ENCODE measurements at places on chromosomes 6 and 20. TPM values are rescaled to one million over a fixed set of nuclear protein-coding genes. Genes with fewer than 3 reads are reported as not detected.
A peak's percentile ranks its signal among the peaks of the same experiment; 100 is the strongest.

DNA sequence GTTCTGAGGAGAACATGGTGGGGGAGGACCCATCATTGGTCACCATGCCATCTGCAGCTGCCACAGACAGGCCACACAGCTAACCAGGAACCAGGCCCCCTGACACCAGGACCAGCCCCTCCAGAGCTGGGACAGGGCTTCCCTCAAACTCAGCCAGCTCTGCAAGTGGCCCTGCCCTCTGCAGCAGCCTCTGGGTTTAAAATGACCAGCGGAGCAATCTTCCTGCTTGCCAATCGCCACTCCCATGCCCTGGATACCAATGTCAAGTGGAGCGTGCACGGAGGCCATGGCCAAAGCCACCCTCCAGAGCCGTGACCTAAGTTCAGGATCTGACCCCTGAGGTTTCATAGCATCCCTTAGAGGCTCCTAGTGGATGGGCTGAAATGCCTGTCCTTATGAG, 199.4 kb downstream of the SYNDIG1 start:
- H3K27ac ChIP-seq = no peak overlapping the region
- no peaks in the 10 kb centered on the region for H3K36me3 ChIP-seq
- no peaks in the 10 kb centered on the region for H3K27me3 ChIP-seq
- H3K4me1 ChIP-seq = no peaks in the 10 kb centered on the region
- DNase-seq = no peak
- no peak overlapping the region for H3K4me3 ChIP-seq

DNA sequence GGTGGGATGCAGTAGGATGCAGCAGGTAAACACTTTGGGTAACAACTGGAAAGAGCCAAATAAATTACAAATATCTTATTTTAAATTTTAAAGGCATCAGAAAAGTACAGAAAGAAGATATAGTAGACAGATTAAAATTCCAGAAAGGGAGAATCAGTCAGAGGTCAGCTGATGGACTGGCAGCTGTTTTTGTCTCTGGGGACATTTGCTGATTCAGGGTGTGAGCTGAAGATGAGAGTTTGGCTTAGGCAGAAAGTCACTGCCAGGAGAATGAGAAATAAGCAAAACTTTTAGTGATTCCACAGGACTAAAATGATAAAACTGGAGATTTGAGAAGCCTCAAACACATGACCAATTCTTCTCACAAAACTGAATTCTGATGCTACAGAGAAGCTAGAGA, 39.5 kb downstream of the AHI1 start:
- H3K4me1 ChIP-seq = no peaks in the 10 kb centered on the region
- no peak overlapping the region for H3K27ac ChIP-seq
- H3K4me3 ChIP-seq = no peak overlapping the region
- H3K27me3 ChIP-seq = no peaks in the 10 kb centered on the region

GRCh38 chr6:118808793-118809638, 84.9 kb upstream of the ASF1A start:
- H3K4me1 ChIP-seq = peaks cover 48% of the 10 kb centered on the region
- H3K4me3 ChIP-seq = no peak overlapping the region
- peak; percentile 35 for DNase-seq
- H3K27ac ChIP-seq = peak overlapping the region; percentile 81
- H3K27me3 ChIP-seq = no peaks in the 10 kb centered on the region

DNA sequence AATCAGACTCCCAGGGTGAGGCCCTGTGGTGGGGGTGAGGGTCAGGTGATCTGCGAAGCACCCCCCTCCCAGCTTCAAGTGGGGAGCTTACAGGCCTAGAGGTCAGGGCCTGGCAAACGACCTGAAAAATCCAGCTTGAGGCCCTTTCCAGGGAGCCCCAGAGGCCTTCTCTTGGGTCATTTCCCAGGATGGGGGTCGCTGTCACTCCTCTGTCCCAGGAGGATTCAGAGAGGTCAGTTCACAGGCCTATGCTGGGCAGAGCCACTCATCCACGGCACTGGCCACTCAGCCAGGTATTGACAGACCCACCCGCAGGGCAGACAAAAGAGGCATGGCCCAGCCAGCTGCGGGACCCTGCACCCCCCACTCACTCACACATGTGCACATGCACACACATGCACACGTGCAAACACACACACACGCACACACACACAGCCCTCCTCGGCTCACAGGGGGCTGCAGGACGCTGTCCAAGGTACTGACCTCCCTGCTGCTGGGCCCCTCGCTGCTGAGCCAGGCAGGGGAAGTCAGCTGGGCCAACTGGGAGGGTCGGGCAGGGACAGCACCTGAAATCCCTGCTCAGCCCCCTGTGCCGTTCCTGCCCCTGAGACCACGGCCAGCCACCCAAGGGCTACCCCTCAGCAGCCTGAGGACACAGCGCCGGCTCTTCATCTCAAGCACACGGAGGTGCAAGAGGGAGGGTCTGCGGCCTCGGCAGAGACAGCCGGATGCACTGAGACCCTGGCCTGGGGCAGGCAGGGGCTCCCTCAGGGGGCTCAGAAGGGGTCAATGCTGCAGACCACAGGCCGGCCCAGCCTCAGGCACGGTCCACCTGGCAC, 113.8 kb downstream of the TAF4 start:
- peaks cover 19% of the 10 kb centered on the region for H3K27me3 ChIP-seq
- no peak overlapping the region for H3K27ac ChIP-seq
- H3K36me3 ChIP-seq = no peaks in the 10 kb centered on the region
- no peaks in the 10 kb centered on the region for H3K4me1 ChIP-seq
- H3K4me3 ChIP-seq = no peak overlapping the region

The ACSS1 gene
- total RNA-seq = 8.5 TPM

DNA sequence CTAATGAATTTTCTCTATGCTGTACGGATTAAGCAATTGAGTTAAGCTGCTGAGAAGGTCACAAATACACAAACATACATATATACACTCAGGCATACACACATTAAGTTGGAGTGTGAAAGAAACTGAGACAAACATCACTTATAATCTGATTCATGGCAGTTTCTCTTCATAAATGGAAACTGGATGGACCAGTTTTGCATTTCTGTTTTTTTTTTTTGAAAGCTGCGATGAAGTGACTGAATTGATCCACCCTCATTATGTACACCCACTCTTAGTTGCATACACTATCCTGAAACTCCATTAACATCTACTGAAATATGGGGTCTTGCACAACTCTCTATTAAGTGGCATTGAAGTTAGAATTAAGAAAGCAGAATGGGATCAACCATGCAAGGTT, 32.9 kb upstream of the TENT5A start:
- H3K4me1 ChIP-seq = no peaks in the 10 kb centered on the region
- H3K27ac ChIP-seq = no peak overlapping the region
- no peak for DNase-seq
- no peaks in the 10 kb centered on the region for H3K27me3 ChIP-seq

The TM9SF4 gene
- total RNA-seq = 66.5 TPM

- no peak overlapping the region for H3K27ac ChIP-seq
- H3K36me3 ChIP-seq = no peaks in the 10 kb centered on the region
- DNase-seq = no peak
Observed at GRCh38 chr6:110315207-110315868, 42.8 kb downstream of the METTL24 start.

DNA sequence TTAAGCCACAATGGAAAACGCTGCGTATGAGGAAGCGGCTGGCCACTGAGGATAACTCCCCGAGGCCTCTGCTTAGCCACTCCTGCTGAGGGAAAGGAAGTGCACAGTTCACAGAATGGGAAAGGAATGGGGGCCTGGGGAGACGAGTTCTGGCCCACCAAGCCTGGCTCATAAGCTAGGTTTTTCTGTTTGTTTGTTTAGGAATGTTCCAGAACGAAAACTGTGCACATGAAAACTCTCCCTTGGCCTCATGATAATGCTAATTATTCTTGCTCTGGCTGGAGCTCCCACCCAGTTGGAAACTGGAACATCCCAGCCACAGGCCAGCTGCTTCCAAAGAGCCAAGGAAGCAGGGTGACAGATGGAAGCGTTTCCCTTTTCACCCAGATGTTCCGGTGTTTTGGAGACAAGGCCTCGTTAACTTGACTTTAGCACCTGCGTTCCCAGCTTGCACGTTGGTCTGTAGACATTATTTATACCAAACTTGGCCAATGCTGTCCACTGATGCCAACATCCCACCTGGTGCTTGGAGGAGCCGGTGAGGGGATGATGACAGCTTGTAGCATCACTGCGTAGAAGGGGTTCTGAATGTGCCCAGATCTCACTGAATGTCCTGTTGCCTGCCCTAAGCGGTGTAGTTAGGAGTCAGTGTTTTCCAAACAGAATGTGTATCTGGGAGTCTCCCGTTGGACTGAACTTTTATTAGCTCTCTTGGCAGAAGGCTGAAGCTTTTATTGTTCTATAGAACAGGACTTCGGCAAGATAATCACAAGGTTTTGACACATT, 34.5 kb downstream of the APCDD1L start:
- DNase-seq = no peak
- no peak overlapping the region for H3K27ac ChIP-seq
- H3K36me3 ChIP-seq = no peaks in the 10 kb centered on the region
- H3K27me3 ChIP-seq = peaks cover 10% of the 10 kb centered on the region
- no peaks in the 10 kb centered on the region for H3K4me1 ChIP-seq

The PDE7B gene
- 1.1 TPM for total RNA-seq

- H3K27me3 ChIP-seq = no peaks in the 10 kb centered on the region
- H3K27ac ChIP-seq = no peak overlapping the region
- H3K36me3 ChIP-seq = no peaks in the 10 kb centered on the region
- no peak for DNase-seq
- no peaks in the 10 kb centered on the region for H3K4me1 ChIP-seq
- no peak overlapping the region for H3K4me3 ChIP-seq
Observed at GRCh38 chr20:7348253-7348652, 580.8 kb downstream of the BMP2 start.

DNA sequence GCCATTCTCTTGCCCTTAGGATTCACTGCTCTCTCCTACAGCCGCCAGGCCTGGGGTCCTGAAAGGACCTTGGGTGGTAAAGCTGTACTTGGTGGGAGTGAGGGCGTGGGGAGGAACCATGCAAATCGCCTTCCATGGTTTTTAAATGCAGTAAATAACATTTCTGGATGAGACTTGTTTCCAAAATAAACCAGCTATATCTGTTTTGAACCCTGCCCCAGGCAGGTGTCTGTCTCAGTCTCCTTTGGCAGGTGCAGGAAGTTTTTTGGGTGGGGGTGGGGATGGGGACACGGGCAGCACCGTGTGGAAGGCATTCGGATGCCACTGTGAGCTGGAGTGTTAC, 14.3 kb downstream of the ITPA start:
- H3K27ac ChIP-seq = no peak overlapping the region
- no peak for DNase-seq

DNA sequence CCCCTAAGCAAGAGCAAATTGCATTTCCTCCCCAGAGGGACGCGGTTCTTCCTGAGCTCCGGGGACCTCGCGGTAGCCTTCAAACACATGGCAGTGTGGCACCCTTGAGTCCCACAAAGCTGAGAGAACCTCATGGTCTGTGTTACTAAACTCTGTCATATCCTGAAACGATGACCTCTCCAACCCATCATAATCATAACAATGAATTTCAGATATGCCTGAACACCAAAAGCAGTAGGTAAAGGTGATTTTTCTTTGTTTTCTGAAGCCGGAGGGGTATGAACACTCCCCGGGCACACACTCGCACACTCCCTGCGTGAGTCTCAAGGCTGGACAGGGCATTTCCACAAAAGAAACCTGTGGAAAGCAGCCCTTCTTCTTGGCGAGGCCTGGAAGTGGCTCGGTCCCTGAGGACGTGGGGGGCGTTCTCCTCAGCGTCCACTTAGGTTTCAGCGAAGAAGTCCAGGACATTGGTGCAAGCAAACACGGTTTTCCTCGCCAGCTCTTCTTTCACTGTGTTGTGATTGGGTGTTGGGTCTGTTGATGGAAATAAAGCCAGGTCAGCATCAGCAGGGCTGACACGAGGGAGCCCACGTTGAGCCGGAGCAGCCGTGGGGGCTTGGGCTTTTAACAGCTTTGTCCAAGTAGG, 183.4 kb downstream of the ERMARD start:
- DNase-seq = no peak
- H3K36me3 ChIP-seq = no peaks in the 10 kb centered on the region
- H3K4me1 ChIP-seq = no peaks in the 10 kb centered on the region
- no peak overlapping the region for H3K27ac ChIP-seq

GRCh38 chr6:20797597-20797996, 263.3 kb downstream of the CDKAL1 start:
- H3K4me3 ChIP-seq = no peak overlapping the region
- no peaks in the 10 kb centered on the region for H3K27me3 ChIP-seq
- peaks cover 26% of the 10 kb centered on the region for H3K36me3 ChIP-seq
- H3K4me1 ChIP-seq = no peaks in the 10 kb centered on the region
- H3K27ac ChIP-seq = no peak overlapping the region

DNA sequence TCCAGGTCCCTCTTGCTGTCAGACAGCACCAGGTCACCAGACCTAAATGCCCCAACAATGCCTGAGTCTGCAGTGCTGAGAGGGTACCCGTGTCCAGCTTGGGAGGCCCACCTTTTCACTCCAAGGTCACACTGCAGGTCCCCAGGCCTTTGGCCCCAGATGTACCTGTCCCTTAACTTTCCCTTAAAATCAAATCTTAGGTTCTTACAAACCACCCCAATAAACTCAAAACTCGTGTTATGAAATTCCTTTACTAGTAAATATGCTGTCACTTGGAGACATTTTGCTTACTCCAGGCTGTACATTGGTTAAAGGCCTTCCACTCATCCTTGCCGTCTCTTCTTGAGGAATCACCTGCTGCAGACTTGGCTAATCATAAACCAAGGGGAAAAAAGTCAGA, 165.7 kb upstream of the RREB1 start:
- no peaks in the 10 kb centered on the region for H3K27me3 ChIP-seq
- DNase-seq = no peak
- no peak overlapping the region for H3K27ac ChIP-seq
- no peak overlapping the region for H3K4me3 ChIP-seq

DNA sequence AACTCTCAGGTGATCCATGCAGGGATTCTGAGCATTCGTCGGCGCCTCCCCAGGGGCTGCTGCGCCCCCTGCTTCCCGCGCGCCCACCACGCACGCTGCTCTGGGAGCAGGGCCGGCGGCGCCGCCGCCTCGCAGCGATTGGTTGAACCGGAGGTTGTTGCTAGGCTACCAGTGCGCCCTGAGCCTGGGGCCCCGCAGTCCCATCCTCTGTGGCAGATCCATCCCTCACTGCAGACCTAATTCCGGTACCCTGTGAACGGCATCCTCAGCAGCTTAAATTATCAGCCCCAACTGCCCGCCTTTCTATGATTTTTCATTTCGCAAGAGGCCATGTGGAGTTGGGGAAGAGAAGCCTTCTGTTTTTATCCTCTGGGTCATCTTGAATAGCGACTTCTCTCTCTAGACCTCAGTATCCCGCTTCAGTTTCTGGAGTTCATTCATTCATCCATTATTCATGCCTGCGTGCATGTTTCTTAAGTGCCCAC, 15.4 kb downstream of the PNPLA1 start:
- no peak overlapping the region for H3K27ac ChIP-seq
- DNase-seq = no peak
- H3K4me3 ChIP-seq = no peak overlapping the region
- peaks cover 7% of the 10 kb centered on the region for H3K4me1 ChIP-seq

The RIMS1 gene
- total RNA-seq = not detected

DNA sequence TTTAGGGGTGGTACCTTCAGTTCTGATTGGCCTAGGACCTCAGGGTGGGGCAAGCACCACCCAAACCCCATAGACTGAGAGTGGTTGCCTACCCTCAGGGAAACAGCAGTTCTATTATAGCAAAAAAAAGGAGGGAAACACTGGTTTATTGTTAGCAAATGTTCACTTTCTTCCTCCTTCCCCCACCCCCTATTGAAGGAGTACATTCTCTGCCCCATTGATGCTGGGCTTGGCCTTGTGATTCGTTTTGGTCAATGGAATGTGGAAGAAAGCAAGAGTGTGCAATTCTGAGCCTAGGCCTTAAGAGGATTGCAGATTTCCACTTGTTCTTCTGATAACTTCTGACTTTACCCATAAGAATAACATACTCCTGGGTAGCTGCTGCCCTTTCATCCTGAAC, 255.8 kb downstream of the NFATC2 start:
- no peaks in the 10 kb centered on the region for H3K4me1 ChIP-seq
- no peak overlapping the region for H3K4me3 ChIP-seq
- no peaks in the 10 kb centered on the region for H3K36me3 ChIP-seq
- peaks cover 8% of the 10 kb centered on the region for H3K27me3 ChIP-seq
- DNase-seq = no peak

The SCGN gene
- total RNA-seq = not detected

The FAM8A1 gene
- 3.3 TPM for total RNA-seq

The SYTL3 gene
- total RNA-seq = 163 TPM
